NCI-H748 treated with DMSO at 0.1 percent for 48 hours (cell line): ENCODE measurements at places on chromosomes 1 and 21.
A peak's percentile ranks its signal among the peaks of the same experiment; 100 is the strongest.

- DNase-seq: no peak
Observed at GRCh38 chr21:14526836-14527695, 19.0 kb downstream of the SAMSN1 start.

DNA sequence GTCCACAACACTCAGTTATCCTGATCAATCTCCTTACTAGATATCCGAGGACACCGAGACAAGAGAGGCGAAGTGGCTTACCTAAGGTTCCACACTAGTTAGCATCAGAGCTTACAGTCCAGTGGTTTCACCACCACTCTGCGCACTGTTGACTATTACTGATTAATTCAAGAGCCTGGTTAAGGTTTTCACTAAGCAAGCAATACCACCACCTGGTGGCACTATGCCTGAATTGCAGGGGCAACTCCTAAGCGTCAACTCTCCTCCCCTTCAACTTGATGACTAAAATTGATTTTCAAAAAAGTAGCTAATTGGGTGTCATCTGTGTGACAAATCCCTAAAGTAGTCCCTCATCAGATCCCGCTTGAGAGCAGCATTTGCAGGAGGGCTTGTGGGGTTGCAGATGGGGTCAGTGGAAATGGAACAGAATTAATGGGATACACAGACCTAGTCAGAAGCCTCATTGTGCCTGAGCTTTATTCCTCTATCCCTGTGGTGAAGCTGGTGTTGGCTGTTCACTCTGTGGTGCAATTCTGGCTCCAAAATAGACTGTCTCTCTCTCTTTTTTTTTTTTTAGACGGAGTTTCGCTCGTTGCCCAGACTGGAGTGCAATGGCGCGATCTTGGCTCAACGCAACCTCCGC is 9.1 kb downstream of the TTC22 start:
- peak; percentile 13 for DNase-seq

GRCh38 chr1:107294686-107295085 is 153.8 kb downstream of the NTNG1 start:
- no peak for DNase-seq

DNA sequence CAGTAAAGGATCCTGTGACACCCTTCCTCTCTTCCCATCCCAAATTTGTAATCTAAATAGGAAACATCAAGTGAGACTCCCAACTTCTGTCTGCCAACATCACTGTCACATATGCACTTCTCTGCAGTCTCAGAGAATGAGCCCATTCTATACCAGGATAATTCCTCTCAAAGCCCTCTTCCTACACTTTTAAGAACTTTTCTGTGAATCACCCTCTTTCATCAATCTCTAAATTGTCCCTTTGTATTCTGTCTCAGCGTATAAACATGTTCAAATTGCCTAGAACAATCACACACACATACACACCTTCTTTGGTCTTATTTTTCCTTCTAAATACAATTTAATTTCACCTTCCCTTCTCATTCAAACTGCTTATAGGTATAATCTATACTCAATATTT is 111.8 kb downstream of the PTBP2 start:
- DNase-seq: no peak

- no peak for DNase-seq
Observed at GRCh38 chr1:178506669-178507068, 6.2 kb upstream of the TEX35 start.

GRCh38 chr1:27469334-27469733 is 20.6 kb downstream of the WASF2 start:
- DNase-seq: no peak

GRCh38 chr1:187051618-187052232 is 223.0 kb downstream of the PLA2G4A start:
- peak; percentile 36 for DNase-seq

GRCh38 chr1:184620469-184620868 is 134.2 kb downstream of the EDEM3 start:
- DNase-seq: no peak

GRCh38 chr1:183844806-183845205 is 39.9 kb downstream of the RGL1 start:
- no peak for DNase-seq

- DNase-seq: no peak
Observed at GRCh38 chr1:236654957-236655356, 31.3 kb upstream of the ACTN2 start.

GRCh38 chr1:228194921-228195812 is 12.7 kb upstream of the OBSCN start:
- no peak for DNase-seq

DNA sequence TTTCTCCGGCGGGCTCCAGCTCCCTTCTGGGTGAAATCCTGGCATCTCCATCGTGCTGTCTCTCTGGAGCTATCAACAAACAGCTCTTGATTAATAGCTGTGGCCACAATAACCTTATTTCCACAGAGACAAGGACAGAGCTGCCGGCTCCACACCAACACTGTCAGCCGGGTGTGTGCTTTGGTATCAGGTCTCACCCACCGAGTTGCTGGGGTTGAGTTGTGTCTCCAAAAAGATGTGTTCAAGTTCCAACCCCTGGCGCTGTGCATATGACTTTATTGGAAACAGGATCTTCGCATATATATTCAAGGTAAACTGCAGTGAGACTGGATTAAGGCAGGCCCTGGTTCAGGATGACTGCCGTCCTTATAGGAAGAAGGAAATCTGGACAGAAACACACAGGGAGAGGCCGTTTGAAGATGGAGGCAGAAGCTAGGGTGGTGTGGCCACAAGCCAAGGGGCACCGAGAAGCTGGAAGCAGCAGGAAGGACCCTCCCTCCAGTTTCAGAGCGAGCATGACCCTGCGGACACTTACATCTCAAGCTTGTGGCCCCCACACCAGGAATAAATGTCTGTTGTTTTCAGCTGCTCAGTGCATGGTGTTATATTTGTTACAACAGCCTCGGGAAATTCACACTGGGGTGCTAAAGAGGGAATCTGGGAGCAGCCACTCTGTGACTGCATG is 88.4 kb upstream of the TMPRSS2 start:
- no peak for DNase-seq

GRCh38 chr1:162985816-162986435 is 83.2 kb upstream of the RGS4 start:
- DNase-seq: no peak

GRCh38 chr1:46519209-46519608 is 29.6 kb downstream of the DMBX1 start:
- no peak for DNase-seq

GRCh38 chr1:15751717-15752116 is 6.9 kb upstream of the FBLIM1 start:
- DNase-seq: no peak

DNA sequence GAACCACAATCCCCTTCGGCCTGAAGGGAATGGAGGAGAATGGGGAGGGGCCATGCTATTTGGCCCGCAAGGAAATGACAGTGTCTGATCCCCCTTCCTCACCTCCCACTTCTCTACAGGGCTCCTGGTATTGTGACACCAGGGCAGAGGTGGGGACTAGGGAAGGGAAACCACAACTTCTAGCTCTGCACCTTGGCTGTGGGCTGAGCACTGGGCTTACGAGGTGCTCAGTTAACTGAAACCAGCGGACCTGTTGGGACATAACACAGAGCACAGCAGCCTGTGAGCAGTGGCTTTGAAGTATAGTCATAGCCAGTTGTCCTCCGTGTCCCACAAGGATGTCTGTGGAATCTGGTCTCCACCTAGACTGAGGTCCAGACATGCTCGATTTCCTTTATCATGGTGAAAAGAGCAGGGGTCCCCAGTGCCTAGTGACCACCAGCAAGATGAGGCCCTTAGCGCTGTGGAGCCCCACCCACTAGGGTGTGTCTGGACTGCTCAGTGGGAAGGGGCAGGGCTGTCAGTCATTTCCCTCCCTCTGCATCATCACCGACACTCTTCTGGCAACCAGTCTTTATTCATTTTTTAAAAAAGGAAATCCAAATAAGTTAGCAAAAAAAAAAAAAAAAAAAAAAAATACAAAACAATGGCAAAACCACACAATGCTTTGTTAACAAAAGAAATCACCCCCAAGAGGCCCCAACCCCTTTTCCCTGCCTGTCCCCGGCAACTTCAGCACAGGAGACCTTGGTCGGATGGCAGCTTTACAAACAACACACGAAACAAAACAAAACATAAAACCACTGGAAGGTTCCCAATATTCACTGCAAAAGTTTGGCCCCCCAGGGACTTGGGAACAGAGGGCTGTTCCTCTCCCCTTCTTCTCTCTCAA is 3.0 kb downstream of the MYOG start:
- no peak for DNase-seq

- no peak for DNase-seq
Observed at GRCh38 chr1:204909109-204909508, 38.4 kb downstream of the NFASC start.

DNA sequence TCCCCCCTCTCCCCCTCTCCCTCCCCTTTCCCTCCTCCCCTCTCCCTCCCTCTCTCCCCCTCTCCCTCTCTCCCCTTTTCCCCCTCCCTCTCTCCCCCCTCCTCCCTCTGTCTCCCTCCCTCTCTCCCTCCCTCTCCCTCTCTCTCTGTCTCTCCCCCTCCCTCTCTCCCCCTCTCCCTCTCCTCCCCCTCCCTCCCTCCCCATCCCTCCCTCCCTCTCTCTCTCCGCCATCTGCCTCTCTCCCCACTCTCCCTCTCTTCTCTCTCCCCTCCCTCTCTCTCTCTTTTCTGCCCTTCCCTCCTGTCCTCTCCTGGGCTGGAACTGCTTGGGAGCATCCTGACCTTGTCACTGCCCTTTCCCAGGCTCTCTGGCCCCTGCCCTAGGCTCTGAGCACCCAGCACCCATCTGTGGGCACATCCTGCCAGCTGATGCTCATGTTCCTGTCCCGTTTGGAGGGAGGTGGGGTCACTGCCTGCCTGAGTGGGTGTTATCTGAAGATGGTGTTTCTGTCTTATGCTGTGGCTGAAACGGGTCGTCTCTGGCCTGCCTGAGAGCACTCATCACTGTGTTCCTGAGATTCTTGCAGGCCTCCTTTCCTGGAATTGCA is 10.8 kb downstream of the FTCD start:
- DNase-seq: no peak
